ENCODE measurements at places on chromosomes 11 and 22.

GRCh38 chr22:36510966-36511881, 4.4 kb upstream of the FOXRED2 start:
- DNase-seq, result no peak
- peaks cover 62% of the 10 kb centered on the region for H3K36me3 ChIP-seq
- H3K27me3 ChIP-seq, result no peaks in the 10 kb centered on the region
- H3K4me1 ChIP-seq, result peaks cover 4% of the 10 kb centered on the region
- H3K27ac ChIP-seq, result peak overlapping the region; percentile 13

DNA sequence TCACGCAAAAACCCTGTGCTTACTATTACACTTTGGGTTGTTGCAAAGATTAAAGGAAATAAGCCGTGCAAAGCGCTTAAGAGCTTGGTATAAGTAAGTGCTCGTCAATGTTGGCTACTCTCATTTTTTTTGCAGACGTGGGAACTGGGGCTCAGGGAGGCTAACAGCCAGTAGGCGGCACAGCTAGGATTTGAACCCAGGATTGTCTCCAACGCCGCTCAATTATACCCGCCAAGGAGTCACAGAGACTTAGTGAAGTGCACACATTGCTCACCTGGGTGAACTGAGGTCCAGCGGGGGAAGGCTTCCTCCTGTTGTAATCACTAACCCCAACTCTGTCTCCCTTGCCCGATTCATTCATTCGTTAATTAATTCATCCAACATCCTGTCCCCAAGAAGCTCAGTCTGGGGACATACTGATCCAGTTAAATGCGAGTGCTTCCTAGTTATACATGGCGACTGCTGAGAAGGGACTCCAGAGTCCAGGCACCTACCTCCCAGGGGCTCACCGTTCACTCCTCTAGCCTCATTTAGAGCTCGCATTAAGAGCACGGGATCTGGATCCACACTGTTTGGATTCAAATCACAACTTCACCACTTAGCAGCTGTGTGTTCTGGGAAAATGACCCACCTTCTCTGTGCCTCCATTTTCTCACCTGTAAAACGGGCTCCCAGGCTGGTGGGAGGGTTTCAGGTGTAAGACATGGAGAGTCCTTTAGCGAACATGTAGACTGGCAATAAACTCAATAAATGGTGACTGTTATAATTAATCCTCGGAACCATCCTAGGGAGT, 838 bp upstream of the MTFP1 start:
- no peak for DNase-seq
- peaks cover 20% of the 10 kb centered on the region for H3K36me3 ChIP-seq
- peak overlapping the region; percentile 84 for H3K4me3 ChIP-seq

DNA sequence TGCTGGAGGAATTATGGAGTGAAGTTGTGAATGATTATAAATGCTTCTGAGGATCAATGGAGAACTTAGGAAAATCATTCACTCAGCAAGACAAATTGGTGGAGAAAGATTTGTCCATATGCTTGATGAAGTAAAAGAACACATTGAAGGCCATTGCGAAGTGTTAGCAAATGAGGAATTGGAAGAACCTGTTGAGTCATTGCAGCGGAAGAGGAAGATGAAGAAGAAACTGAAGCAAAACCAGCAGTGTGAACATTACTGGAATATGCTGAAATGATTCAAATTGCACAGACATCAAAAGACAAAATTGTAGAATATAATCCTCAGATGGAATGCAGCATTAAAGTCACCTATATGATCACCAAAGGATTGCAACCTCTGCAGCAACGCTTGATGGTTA, 168.1 kb downstream of the ADAMTS15 start:
- H3K4me1 ChIP-seq, result no peaks in the 10 kb centered on the region
- H3K27ac ChIP-seq, result no peak overlapping the region
- H3K4me3 ChIP-seq, result no peak overlapping the region

DNA sequence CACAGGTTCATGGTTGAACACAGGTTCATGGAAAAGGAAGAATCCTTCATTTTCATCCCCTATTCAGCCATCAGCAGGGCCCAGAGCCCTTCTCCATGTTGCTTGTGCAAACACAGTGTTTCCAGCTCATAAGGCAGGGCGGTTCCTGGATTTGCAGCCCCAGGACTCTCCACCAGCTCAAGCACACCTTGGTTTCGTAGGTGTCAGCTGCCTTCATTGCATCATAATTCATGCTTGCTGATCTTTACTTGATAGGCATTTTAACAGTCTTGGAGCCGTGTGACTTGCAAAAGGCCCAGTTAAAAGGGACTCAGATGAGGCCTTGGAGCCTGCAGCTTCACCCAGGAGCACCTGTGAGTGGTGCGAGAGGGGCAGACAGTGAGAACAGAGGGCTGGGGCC, 318.1 kb upstream of the B3GAT1 start:
- H3K27me3 ChIP-seq, result no peaks in the 10 kb centered on the region
- H3K36me3 ChIP-seq, result no peaks in the 10 kb centered on the region
- DNase-seq, result no peak
- H3K4me3 ChIP-seq, result no peak overlapping the region
- peaks cover 26% of the 10 kb centered on the region for H3K4me1 ChIP-seq

- peaks cover 10% of the 10 kb centered on the region for H3K4me1 ChIP-seq
- peaks cover 74% of the 10 kb centered on the region for H3K27me3 ChIP-seq
- no peaks in the 10 kb centered on the region for H3K36me3 ChIP-seq
These were observed 2.1 kb upstream of the CPT1A start for GRCh38 chr11:68843703-68844312.

DNA sequence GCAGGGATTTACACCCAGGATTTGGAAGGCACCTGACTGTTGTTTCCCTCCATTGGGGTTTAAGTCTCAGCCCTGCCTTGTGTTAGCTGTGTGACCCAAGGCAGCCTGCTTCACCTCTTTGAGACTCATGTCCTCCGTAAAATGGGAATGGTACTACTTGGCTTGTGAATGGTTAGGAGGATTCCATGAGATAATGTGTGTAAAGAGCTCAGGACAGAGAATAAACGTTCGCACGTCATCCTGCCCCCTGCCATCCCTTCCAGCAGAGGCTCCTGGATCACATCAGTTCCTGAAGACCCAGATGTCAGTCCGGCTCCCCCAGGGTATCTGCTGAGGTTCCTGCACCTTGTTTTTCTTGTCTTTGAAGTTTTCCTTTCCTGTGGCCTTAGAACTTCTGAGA, 16.8 kb upstream of the ACCSL start:
- H3K36me3 ChIP-seq, result no peaks in the 10 kb centered on the region
- peaks cover 10% of the 10 kb centered on the region for H3K4me1 ChIP-seq
- H3K4me3 ChIP-seq, result no peak overlapping the region
- H3K27ac ChIP-seq, result no peak overlapping the region
- DNase-seq, result no peak

DNA sequence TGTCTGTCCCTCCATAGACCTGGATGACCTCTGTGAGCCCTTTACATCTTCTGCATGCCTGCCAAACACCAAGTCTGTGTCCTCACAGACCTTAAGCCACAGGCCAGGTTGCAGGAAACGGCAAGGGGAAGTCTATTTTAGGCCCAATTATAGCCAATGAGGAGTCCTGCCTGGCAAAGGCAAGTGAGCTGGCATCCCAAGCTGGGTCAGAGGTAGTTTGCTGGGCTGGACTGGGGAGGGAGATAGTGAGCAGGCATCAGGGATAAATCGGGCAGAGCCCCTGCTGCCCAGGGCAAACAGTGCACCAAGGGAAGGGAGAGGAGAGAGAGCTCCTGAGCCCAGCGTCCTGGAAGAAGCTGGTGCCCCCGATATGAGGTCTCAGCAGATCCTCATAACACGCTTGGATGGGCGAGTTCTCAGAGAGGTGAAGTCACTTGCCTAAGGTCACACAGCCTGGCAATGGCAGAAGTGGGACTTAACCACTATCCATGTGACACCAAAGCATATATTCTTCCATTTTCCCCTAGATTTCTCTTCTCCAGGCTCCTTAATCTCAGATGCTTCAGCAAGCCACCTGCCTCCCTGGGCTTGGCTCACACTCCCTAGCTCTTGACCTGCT, 3.7 kb upstream of the RELT start:
- H3K4me3 ChIP-seq, result no peak overlapping the region
- H3K36me3 ChIP-seq, result peaks cover 12% of the 10 kb centered on the region

GRCh38 chr22:46767249-46767985, 5.0 kb downstream of the TBC1D22A start:
- no peak for DNase-seq
- no peak overlapping the region for H3K27ac ChIP-seq
- peaks cover 4% of the 10 kb centered on the region for H3K4me1 ChIP-seq
- H3K36me3 ChIP-seq, result peaks cover 7% of the 10 kb centered on the region
- no peaks in the 10 kb centered on the region for H3K27me3 ChIP-seq

- no peaks in the 10 kb centered on the region for H3K36me3 ChIP-seq
- no peak for DNase-seq
- H3K4me3 ChIP-seq, result no peak overlapping the region
- H3K4me1 ChIP-seq, result peaks cover 14% of the 10 kb centered on the region
- H3K27me3 ChIP-seq, result peaks cover 14% of the 10 kb centered on the region
- H3K27ac ChIP-seq, result no peak overlapping the region
These were observed 8.8 kb downstream of the CXCR5 start for GRCh38 chr11:118892514-118892913.

DNA sequence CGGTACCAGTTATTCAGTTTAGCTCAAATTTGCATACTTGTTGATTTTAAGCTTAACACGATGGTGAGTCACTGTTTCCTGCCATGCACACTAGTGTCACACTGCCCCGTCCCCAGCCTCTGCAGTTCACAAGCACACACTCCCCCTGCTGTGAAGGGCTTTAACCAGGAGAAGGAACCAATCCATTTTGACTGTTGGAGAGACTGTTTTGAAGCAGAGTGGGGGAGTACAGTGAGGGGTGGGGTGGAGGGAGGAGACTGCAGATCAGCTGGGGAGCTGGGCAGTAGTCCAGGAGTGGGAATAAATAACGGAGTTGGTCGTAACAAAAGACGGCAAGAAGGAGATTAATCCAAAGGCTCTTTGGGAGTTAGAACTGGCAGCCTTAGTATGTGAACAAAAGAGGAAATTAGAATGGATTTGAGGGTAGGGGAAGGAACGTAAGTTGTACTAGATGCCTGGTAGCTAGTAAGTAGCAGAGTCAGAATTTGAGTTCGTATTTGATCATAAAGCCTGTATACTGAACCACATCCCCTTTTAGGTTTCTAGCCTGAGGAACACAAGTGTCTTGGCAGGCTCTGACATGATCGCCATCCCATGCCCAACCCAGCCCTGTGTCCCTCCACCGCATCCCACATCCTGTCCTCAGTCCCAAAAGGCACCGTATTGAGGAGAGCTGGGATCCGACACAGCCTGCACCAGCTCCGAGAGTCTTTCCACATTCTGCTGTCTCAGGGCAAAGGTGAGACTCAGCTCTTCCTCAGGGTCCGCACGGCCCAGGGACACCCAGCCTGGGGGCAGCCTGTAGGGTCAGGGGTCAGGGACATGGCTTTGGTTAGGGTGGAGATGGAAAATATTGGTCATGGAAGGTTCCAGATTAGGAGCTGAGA, 862 bp downstream of the TPP1 start:
- H3K27me3 ChIP-seq, result no peaks in the 10 kb centered on the region
- peak overlapping the region; percentile 79 for H3K4me3 ChIP-seq
- H3K27ac ChIP-seq, result no peak overlapping the region
- DNase-seq, result no peak
- H3K36me3 ChIP-seq, result peaks cover 3% of the 10 kb centered on the region

DNA sequence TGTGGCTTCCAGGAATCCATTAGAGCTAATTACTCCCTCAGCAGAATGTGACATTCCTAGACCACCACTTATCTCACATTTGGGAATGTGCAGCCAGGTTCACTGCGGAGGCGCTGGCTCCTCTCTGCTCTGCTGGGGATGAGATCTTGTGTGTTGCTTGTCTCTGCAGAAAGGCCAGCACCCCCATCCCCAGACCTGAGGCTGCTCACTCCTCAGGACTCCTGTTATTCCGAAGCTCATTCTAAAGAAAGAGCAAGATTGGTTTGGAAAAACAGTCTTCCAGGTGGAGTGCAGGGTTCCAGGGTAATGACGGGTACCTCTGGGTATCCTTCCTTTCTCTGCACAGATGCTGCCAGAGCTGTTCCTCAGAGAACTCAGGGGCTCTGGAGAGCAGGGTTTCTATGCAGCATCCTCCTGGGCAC, 20.8 kb downstream of the RSPH14 start:
- no peak overlapping the region for H3K27ac ChIP-seq
- DNase-seq, result no peak
- H3K4me3 ChIP-seq, result no peak overlapping the region
- H3K36me3 ChIP-seq, result peaks cover 4% of the 10 kb centered on the region
- no peaks in the 10 kb centered on the region for H3K27me3 ChIP-seq
- H3K4me1 ChIP-seq, result peaks cover 2% of the 10 kb centered on the region

DNA sequence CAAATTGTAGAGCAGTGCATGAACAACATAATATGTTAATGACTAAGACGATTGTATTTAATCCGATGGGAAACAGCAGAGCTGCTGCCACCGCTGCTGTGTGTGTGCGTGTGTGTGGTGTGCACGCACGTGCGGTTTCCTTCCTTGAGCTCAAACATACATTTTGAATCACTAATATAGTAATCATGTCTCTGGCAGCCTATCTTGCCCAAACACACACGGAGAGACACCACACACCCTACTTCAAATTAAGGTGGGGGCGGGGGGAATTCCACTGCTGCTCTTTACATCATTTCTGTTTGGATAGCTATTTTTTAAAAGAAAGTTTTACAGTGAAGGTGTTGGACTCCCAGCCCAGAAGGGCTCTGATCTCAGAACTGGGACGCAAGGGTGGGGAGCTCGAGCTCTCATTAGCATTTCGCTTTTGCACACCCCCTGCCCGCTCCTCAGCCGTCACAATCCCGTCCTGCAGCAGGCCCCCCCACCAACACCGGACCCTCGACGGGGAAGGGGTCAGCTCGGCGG, 651 bp upstream of the FAM83F start:
- no peak for DNase-seq
- H3K4me1 ChIP-seq, result peaks cover 24% of the 10 kb centered on the region
- peak overlapping the region; percentile 24 for H3K4me3 ChIP-seq
- no peak overlapping the region for H3K27ac ChIP-seq
- H3K36me3 ChIP-seq, result no peaks in the 10 kb centered on the region
- H3K27me3 ChIP-seq, result peaks cover 36% of the 10 kb centered on the region

GRCh38 chr11:110777775-110778174, 65.5 kb upstream of the ARHGAP20 start:
- H3K27ac ChIP-seq, result no peak overlapping the region
- H3K4me3 ChIP-seq, result no peak overlapping the region
- no peaks in the 10 kb centered on the region for H3K27me3 ChIP-seq
- no peaks in the 10 kb centered on the region for H3K36me3 ChIP-seq
- H3K4me1 ChIP-seq, result no peaks in the 10 kb centered on the region

- DNase-seq, result no peak
- no peaks in the 10 kb centered on the region for H3K4me1 ChIP-seq
- no peak overlapping the region for H3K27ac ChIP-seq
- no peaks in the 10 kb centered on the region for H3K27me3 ChIP-seq
- H3K36me3 ChIP-seq, result no peaks in the 10 kb centered on the region
These were observed 376.5 kb downstream of the BUD13 start for GRCh38 chr11:116396331-116396730.

GRCh38 chr11:86671531-86672006, 847 bp downstream of the ME3 start:
- H3K27me3 ChIP-seq, result no peaks in the 10 kb centered on the region
- H3K36me3 ChIP-seq, result peaks cover 5% of the 10 kb centered on the region
- H3K4me3 ChIP-seq, result peak overlapping the region; percentile 83
- H3K27ac ChIP-seq, result peak overlapping the region; percentile 85
- DNase-seq, result no peak
- H3K4me1 ChIP-seq, result peaks cover 23% of the 10 kb centered on the region
